CD4-positive, alpha-beta T cell (primary cell): ENCODE measurements at places on chromosomes 6 and 20. TPM values are rescaled to one million over a fixed set of nuclear protein-coding genes. Genes with fewer than 3 reads are reported as not detected.

Gene THBD
- 2.2 TPM for total RNA-seq

Gene UNC5CL
- total RNA-seq: 2.5 TPM

Gene HTR1E
- not detected for total RNA-seq

GRCh38 chr6:34969662-34970265 lies 80.7 kb downstream of the ANKS1A start:
- H3K27ac ChIP-seq: no peak overlapping the region
- H3K4me1 ChIP-seq: no peaks in the 10 kb centered on the region
- DNase-seq: no peak
- H3K27me3 ChIP-seq: no peaks in the 10 kb centered on the region
- peaks cover 31% of the 10 kb centered on the region for H3K36me3 ChIP-seq

- no peaks in the 10 kb centered on the region for H3K27me3 ChIP-seq
- DNase-seq: peak; percentile 14
- peak overlapping the region; percentile 100 for H3K27ac ChIP-seq
Measured at GRCh38 chr6:32852018-32852843, 1.3 kb downstream of the TAP1 start.

GRCh38 chr6:70369332-70369950 lies 43.9 kb upstream of the FAM135A start:
- no peak overlapping the region for H3K4me3 ChIP-seq
- H3K36me3 ChIP-seq: no peaks in the 10 kb centered on the region
- peak; percentile 40 for DNase-seq
- H3K27me3 ChIP-seq: no peaks in the 10 kb centered on the region
- H3K27ac ChIP-seq: no peak overlapping the region
- peaks cover 3% of the 10 kb centered on the region for H3K4me1 ChIP-seq

GRCh38 chr20:57522380-57523140 lies 2.4 kb downstream of the CTCFL start:
- no peak overlapping the region for H3K4me3 ChIP-seq
- no peaks in the 10 kb centered on the region for H3K27me3 ChIP-seq
- no peaks in the 10 kb centered on the region for H3K36me3 ChIP-seq
- peaks cover 4% of the 10 kb centered on the region for H3K4me1 ChIP-seq
- no peak overlapping the region for H3K27ac ChIP-seq

DNA sequence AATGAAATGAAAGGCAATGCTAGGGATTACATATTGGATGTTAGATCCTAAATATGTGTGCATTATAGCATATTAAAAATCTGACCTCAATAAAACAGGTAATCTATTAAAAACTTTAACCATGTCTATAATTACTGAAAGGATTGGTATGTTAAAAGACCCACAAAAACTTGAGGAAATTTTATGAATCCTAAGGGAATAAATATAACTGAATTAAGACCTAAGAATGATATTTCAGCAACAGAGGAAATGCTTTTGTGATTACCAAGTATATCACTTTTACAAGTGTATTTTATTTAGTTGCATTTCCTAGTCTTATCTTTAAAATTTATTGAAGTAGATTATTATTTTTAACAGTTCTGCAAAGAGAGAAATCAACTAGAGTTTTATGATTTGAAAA lies 571.5 kb downstream of the HDGFL1 start:
- no peak overlapping the region for H3K27ac ChIP-seq
- no peaks in the 10 kb centered on the region for H3K36me3 ChIP-seq
- H3K27me3 ChIP-seq: no peaks in the 10 kb centered on the region
- H3K4me1 ChIP-seq: no peaks in the 10 kb centered on the region
- no peak overlapping the region for H3K4me3 ChIP-seq
- no peak for DNase-seq
